ENCODE measurements at places on chromosomes 13 and 19. TPM values are rescaled to one million over a fixed set of nuclear protein-coding genes. Genes with fewer than 3 reads are reported as not detected.

Gene ZNF578
- total RNA-seq = 0.78 TPM

GRCh38 chr13:60012488-60012887 lies 151.2 kb downstream of the DIAPH3 start:
- no peak for DNase-seq

DNA sequence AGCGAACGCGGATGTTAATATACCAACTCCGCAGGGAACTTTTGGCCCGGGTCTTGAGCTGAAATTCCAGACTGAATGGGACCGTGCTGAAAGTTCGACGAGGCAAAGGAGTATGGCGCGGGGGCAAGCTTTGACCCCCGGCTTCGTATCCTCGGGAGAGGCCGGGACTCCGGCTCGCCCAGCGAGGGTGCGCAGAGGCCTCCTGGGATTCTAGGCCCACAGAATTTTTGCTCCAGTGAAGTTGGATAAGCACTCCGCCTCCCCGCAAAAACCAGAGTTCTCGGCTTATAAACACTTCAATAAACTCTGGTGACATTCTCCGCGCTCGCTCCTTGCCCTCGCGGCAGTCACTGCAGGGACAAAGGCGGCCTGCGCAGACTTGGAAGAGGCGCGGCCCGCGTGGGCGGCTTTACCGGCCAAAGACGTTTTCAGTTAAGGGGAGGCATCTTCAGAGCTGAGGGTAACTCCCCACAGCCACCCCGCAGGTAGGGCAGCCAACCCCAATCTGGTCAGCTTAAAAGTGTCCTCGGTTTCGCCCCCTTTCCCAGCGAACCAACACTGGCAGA lies 112.6 kb downstream of the KCNRG start:
- no peak for DNase-seq

DNA sequence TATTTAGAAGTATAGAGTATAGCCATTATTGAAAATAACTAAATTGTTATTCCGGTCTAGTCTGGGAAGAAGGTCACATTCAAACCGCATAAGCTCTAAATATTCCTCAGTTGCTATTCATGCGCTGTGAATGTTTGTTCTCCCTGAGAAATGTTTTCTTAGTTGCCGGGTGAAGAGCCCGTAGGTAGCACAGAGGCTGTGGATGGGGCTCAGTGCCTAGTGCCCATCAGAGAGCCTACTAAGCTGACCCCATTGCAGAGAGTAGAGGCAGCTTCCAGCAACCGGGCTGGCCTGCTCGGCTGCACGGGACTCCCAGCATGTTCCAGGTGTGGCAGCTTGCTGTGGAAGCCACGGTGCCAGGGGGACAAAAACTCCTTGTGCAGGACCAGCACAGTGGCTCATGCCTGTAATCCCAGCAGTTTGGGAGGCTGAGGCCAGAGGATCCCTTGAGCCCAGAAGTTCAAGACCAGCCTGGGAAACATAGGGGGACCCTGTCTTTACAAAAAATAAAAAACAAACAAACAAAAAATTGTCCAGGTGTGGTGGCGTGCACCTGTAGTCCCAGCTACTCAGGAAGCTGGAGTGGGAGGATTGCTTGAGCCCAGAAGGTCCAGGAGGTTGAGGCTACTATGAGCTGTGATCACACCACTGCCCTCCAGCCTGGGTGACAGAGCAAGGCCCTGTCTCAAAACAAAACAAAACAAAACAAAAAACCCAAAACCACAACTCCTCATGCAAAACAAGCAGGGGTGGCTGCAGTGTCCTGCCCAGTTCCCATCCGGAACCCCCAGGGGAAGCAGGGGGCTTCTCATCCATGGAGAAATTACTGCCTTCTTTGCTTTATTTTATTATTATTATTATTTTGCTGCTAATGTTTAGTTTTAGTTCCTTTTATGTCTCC lies 82.5 kb downstream of the KCTD15 start:
- DNase-seq = no peak

Data from RPMI7951 (cell line).